GM03348 (cell line): ENCODE measurements at places on chromosomes 16 and 17.
A peak's percentile ranks its signal among the peaks of the same experiment; 100 is the strongest.

DNA sequence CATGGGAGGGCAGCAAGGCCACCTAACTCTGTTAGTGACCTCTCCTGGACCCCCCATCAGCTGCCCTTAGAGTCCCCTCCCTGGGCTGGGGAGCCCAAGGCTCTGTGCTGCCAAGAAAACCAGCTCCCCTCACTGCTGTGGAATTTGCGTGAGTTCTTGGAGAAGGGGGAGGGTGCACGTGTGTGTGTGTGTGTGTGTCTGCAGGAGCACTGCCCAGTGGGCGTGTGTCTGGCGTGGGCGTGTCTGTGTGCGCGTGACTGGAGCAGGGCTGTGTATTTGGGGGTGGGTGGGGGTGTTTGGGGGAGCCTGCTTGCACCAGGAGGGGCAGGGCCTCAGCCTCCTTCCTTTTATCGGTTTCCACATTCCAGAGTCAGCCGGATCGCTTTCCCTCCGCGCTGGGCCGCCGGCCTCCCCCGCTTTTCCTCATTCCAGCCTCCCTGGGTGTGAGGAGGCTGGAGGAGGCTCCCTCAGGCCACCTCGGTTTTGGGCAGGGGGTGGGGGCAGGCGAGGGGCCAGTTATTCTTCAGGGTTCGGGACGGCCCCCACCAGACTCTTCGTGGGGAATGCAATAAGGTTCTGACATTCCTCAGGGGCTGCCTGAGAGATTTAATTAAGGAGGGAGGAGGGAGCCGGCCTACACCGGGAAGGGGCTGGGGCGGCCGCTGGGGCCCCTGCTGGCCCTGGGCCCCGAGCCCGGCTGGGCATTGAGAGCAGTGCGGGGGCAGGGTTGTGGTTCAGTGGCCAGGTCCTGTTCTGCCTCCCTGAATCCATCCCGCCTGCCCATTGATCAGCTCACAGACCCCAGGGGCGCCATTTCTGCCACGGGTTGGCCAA, 2.5 kb downstream of the VASN start:
- DNase-seq = peak; percentile 92

- no peak for DNase-seq
Observed at GRCh38 chr16:72397876-72398275, 225.9 kb upstream of the PMFBP1 start.

GRCh38 chr17:45867171-45867570, 22.5 kb downstream of the SPPL2C start:
- DNase-seq = no peak

- no peak for DNase-seq
Observed at GRCh38 chr17:37662353-37662752, 19.1 kb upstream of the DDX52 start.

DNA sequence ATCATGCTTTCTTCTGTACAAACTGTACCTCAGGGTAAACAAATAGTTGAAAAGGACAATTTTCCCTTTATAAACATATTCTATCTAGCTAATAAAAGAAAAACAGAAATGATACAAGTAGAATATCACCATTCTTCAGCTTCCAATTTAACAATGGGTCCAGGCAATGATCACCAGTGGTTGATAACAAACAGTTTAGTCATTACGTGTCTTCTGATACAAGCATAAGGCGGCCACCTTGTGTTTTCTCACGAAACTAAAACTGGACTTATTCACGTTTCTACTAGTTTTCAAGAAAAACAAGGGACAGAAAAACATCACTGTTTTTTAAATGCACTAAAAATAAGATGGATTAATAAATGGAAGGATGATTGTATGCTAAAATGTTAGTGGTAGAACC, 58.3 kb downstream of the STH start:
- no peak for DNase-seq

DNA sequence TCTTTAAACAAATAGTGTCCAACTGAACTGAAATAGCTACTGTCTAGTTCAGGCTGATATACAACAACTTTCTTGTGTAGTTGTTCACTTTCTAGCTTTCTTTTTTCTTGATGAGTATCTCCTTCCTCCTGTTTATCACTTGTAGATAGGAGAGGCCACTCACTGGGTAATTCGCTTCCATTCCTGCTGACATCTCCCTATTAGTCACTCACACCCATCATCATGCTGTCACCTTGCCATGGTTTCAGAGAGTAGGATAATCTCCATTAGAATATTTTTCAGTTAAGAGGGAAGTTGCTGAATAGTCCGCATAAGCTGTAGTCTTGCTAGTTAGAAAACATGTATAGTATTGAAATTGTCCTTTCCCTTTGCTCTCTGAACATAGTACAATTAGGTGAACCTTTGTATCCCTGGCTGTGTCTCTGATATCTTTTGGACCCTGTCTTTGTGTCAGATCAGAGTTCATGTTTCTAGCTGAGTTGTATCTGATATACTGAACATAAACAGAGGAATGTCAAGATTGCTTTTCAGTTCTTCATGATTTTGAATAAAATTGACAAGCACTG, 64.4 kb upstream of the RASL10B start:
- DNase-seq = peak; percentile 10

GRCh38 chr17:82984751-82985427, 94.5 kb upstream of the METRNL start:
- no peak for DNase-seq

DNA sequence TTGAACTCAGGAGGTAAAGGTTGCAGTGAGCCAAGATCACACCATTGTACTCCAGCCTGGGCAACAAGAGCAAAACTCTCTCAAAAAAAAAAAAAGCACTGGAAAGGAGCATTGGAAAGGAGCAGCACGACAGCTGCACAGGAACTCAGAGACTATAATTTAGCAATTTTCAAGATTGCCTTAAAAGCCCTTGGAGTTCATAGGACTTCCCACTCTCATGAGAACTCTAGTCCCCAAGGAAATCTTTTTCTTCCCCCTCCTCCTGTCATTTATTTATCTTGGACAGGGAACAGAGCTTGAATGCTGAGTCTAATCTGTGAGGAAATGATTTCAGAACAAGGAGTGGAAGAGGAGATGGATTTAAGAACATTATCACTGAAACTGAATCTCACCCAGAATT, 69.0 kb downstream of the PLXDC1 start:
- peak; percentile 51 for DNase-seq

DNA sequence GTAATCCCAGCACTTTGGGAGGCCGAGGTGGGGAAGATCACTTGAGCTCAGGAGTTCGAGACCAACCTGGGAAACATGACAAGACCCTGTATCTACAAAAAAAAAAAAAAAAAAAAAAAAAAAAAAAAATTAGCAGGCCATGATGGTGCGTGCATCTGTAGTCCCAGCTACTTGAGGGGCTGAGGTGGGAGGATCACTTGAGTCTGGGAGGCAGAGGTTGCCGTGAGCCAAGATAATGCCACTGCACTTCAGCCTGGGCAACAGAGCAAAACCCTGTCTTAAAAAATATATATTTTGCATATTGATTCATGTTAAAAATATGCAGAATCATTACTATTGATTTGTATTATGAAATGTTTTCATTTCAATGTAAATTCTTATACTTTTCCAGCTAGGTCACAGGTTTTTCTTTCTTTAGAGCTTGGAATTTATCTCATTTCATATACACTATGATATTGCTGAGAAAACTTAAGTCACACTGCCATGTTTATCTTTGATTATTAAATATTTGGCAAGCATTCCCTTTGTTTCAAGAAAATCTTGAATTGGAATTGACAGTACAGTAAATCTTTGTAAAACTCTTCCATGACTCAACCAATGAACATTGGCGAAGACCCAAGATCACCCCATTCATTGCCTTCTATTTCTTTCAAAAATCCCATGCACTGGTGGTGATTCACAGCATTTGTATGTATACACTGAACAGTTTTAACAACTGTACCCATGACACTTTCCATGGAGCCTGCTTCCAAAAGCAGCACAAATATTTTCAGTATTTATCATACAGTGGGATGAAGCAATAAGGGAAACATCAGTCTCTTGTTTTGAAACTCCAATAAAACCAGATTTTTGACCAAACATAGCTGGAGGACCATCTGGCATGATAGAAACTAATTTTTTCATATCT, 83.5 kb upstream of the TNRC6A start:
- DNase-seq = peak; percentile 83

DNA sequence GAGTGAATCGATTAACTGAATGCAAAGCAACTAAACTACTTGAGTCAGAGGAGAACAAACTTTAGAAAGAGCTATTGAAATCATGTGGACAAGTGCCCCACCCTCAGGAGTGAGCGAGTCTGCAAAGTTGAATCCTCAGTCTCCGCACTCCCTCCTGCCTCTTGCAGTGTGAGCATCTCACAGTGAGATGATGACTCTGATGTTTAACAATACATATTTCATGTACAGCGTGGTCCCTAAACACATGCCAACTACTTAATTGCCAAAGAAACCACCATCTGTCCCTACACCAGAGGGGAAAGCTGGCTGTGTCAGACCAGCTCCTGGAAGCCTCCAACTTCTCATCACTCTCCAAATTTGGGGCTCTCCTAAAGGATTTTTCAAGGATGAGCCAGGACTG, 31.2 kb downstream of the PIMREG start:
- no peak for DNase-seq

- DNase-seq = no peak
Observed at GRCh38 chr17:28041844-28042656, 427 bp upstream of the NLK start.

GRCh38 chr16:57609541-57610401, 18.7 kb upstream of the ADGRG1 start:
- DNase-seq = no peak

- DNase-seq = no peak
Observed at GRCh38 chr17:39787743-39788484, 50.2 kb downstream of the GRB7 start.

- peak; percentile 86 for DNase-seq
Observed at GRCh38 chr17:66829386-66829864, 5.5 kb upstream of the CACNG5 start.

DNA sequence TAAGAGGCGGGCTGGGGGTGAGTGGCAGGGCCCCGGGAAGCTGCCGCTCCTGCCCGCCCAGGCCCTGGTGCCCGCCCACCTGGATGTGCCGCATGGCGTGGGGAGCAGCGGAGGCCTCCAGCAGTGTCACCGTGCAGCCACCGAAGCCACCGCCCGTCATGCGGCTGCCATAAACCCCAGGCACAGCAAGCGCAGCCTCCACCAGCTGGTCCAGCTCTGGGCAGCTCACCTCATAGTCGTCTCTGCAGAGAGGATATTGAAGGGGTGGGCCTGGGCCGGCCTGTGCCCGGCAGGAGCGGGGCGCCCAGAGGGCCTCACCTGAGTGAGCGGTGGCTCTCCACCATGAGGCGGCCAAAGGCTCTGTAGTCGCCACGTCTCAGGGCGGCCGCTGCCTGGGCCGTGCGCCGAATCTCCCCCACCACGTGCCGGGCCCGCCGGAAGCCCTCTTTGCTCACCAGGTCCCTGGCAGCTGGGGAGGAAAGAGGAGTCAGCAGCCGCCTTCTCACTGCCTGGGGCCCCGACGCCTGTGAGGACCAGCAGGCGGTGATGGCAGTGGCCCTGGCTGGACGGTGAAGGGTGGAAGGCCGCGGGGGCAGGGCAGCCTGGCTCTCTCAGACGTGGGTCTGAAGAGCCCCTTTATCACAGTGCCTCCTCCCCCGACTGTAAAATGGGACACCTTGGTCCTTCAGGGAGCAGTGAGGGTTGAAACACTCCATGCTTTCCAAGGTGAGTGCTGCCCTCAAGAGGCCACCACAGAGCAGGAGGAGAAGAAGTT, 6.7 kb downstream of the GALK1 start:
- no peak for DNase-seq

DNA sequence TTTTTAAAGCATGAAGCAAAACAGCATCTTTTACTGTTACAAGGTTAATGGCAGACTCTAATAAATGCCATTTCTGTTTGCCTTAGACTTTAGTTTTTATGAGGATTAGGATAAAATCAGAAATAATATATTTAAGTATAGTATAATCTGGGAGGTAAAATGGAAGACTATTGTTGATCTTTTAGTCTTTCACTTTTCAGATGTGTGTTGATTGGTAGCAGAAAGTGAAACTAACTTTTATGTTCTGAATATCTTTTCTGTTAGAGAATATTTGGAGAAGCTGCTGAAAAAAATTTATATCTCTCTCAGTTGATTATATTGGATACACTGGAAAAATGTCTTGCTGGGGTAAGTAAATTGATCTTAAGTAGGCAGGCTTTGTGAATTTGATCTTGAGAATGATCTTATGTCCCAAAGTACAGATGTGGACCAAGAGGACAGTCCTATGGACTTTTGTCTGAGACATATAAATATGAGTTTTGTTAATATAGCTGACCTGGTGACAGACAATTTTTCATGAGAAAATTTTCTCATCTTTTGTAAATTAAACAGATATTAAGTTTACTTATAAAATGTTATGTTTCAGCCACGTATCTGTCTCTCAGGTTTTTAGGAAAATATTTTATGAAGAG, 64.1 kb downstream of the NF1 start:
- DNase-seq = no peak
